ENCODE measurements at places on chromosomes 16 and 17.

DNA sequence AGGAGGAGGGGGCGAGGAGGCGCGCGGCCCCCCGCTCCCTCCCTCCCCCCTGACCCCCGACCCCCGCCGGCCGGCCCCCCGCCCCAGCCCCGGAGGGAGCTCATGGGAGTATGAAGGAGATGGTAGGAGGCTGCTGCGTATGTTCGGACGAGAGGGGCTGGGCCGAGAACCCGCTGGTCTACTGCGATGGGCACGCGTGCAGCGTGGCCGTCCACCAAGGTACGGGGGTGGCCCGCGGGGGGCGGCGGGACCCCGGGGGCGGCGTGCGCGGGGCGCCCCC is 390 bp downstream of the MLLT6 start:
- no peak for DNase-seq
- H3K27me3 ChIP-seq = no peaks in the 10 kb centered on the region
- peaks cover 34% of the 10 kb centered on the region for H3K36me3 ChIP-seq
- H3K4me1 ChIP-seq = peaks cover 68% of the 10 kb centered on the region
- H3K27ac ChIP-seq = no peak overlapping the region

- peaks cover 14% of the 10 kb centered on the region for H3K4me1 ChIP-seq
- H3K27me3 ChIP-seq = peaks cover 18% of the 10 kb centered on the region
- H3K36me3 ChIP-seq = no peaks in the 10 kb centered on the region
- no peak overlapping the region for H3K4me3 ChIP-seq
- DNase-seq = no peak
Observed at GRCh38 chr16:68384288-68385161, 63.8 kb downstream of the SMPD3 start.

GRCh38 chr16:57023541-57024249 is 34.3 kb downstream of the NLRC5 start:
- H3K4me3 ChIP-seq = peak overlapping the region; percentile 34
- H3K27ac ChIP-seq = peak overlapping the region; percentile 58
- peak; percentile 60 for DNase-seq
- peaks cover 78% of the 10 kb centered on the region for H3K36me3 ChIP-seq

GRCh38 chr17:39678340-39679116 is 9.3 kb downstream of the PGAP3 start:
- peaks cover 17% of the 10 kb centered on the region for H3K36me3 ChIP-seq
- H3K4me3 ChIP-seq = no peak overlapping the region
- H3K4me1 ChIP-seq = peaks cover 52% of the 10 kb centered on the region
- DNase-seq = no peak
- H3K27ac ChIP-seq = no peak overlapping the region

GRCh38 chr17:69574257-69575197 is 160.0 kb downstream of the MAP2K6 start:
- no peaks in the 10 kb centered on the region for H3K27me3 ChIP-seq
- H3K36me3 ChIP-seq = no peaks in the 10 kb centered on the region
- peaks cover 3% of the 10 kb centered on the region for H3K4me1 ChIP-seq
- no peak overlapping the region for H3K27ac ChIP-seq
- no peak for DNase-seq

DNA sequence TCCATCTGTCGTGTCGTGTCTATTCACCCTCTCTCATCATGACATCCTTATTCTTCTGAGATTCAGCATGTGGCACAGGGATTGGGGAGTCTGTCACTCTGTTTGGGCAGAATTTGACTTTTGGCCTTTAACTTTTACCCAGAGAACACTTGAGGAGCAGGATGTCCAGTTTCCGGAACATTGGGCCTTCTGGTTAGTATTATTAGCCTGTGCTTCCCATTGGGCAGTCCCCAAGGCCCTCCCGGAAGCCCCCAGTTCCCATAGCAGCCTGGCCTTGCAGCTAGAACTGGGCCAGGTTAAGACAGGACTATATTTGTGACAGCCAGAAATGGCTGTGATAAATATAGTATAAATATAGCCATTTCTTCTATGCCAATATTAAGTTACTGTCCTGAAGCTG is 9.6 kb downstream of the SCN4A start:
- no peak for DNase-seq
- H3K4me1 ChIP-seq = peaks cover 6% of the 10 kb centered on the region
- no peaks in the 10 kb centered on the region for H3K36me3 ChIP-seq
- peaks cover 2% of the 10 kb centered on the region for H3K27me3 ChIP-seq
- no peak overlapping the region for H3K4me3 ChIP-seq

GRCh38 chr17:43877031-43877430 is 30.1 kb downstream of the CD300LG start:
- no peak for DNase-seq
- no peak overlapping the region for H3K27ac ChIP-seq
- H3K27me3 ChIP-seq = peaks cover 4% of the 10 kb centered on the region
- no peaks in the 10 kb centered on the region for H3K4me1 ChIP-seq
- no peak overlapping the region for H3K4me3 ChIP-seq

Data from activated T-helper 1 cell treated with anti-CD3 and anti-CD28 coated beads, Interleukin-12 subunit alpha, Interleukin-12 subunit beta, Interleukin-2, Interleukin-4 antibody, amounts not matched to agents 30 ng/mL and 10 ng/mL and 1 ng/mL, durations not matched to agents 14 hours and 24 hours and 36 hours (primary cell).